ENCODE measurements at places on chromosomes 12 and 14. TPM values are rescaled to one million over a fixed set of nuclear protein-coding genes. Genes with fewer than 3 reads are reported as not detected.

- no peak for DNase-seq
Observed at GRCh38 chr14:81472096-81472800, 61.4 kb downstream of the SEL1L start.

Gene UBE3B
- polyA plus RNA-seq = 38.9 TPM

Gene TCL1A
- polyA plus RNA-seq = not detected

Gene ANG
- 12.7 TPM for polyA plus RNA-seq

- no peak for DNase-seq
Observed at GRCh38 chr14:103819503-103820307, 27.7 kb downstream of the PPP1R13B start.

GRCh38 chr12:104339663-104340062, 36.1 kb downstream of the EID3 start:
- no peak for DNase-seq

DNA sequence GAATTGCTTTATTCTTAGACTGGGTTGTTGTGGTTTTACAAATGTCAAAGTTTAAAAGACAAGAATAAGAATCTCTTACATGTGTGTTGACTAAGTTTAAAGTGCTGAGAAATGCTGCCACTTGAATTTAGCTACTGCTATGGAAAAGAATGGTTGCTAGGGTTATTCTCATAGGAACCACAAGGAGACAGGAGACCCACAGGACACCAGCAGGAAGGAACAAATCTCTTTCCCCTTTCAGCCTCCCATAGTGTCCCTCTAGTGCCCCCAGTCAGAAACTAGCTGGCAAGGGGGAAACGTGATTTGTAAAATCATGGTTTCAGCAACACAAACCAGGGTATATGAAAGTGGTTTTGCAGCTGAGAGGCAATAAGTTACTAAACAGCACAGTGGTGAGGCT, 102.7 kb downstream of the ST8SIA1 start:
- no peak for DNase-seq

Measured in BJ (cell line).